ENCODE measurements at places on chromosomes 3 and 15.
A peak's percentile ranks its signal among the peaks of the same experiment; 100 is the strongest.

GRCh38 chr3:97232393-97233034 is 418.1 kb downstream of the EPHA6 start:
- DNase-seq, result peak; percentile 1

DNA sequence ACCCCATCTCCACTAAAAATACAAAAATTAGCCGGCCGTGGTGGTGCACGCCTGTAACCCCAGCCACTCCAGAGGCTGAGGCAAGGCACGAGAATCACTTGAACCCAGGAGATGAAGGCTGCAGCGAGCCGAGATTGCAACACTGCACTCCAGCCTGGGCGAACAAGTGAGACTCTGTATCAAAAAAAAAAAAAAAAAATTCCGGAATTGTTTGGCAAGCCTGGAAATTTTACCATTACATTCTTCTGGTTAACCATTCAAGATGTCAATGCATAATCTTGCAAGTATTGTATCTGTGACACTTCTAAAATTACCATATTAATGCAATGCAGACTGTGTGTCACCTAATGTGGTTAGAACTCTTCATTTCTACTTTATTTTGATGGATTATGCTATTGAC is 67.0 kb downstream of the CSNK1G1 start:
- DNase-seq, result no peak

DNA sequence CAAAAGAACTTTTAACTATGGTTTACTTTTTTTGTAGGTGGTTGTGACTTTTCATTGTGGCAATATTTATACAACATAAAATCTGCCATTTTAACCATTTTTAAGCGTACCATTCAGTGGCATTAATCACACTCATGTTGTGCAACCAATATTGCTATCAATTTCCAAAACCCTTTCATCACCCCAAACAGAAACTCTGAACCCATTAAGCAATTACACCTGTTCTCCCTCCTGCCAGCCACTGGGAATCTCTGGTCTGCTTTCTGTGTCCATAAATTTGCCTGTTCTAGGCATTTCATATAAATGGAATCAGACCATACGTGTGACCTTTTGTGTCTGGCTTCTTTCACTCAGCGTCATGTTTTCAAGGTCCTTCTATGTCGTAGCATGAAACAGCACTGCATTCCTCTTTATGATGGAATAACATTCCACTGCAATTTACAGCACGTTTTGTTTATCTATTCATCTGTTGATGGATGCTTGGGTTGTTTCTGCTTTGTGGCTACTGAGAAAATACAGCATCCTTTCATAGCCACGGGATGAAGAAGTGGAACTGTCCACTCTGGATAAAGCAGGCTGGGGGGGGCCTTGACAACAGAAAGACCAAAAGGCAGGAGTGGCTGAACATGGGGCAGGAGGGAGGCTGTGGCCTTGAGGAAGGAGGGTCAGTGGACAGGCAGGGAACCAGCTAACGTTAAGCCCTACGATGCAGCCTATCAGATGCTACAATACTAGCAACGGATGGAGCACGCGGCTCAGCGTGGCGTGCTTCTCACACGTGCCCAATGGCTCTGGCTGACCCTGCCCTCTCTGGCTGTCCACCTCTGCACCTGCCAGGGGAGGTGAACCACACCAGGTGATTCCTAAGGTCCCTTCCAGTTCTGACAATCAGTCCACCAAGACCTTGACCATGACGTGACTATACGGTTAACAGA is 110.9 kb downstream of the SEC22A start:
- DNase-seq, result no peak

DNA sequence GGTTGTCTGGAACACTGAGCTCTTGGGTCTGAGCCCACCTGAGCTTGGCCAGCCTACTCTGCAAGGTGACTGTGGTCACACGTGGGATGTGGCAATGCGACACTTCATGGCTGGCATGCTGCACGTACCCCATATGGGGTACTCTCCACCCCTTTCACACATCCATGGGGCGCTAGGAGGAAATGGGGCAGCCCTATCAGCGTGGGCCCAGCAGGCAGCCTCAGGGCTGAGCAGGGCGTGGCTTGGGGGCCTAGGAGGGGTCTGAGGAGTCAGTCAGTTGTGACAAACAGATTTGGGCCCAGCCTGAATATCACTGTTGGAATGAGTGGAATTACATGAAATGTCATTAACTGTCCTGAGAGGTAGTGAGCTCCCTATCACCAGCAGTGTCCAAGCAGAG is 82.3 kb upstream of the LINGO1 start:
- no peak for DNase-seq

Data from esophagus squamous epithelium (tissue), 5 donors.